Stimulated activated CD8-positive, alpha-beta memory T cell treated with anti-CD3 and anti-CD28 coated beads, Interleukin-7, amount 100 ng/mL, for 1 hour (primary cell): ENCODE measurements at places on chromosomes 1 and 21.

- DNase-seq: no peak
Measured at GRCh38 chr1:114117654-114118053, 36.0 kb downstream of the SYT6 start.

- no peak for DNase-seq
Measured at GRCh38 chr1:112395256-112395820, 676 bp upstream of the CTTNBP2NL start.

DNA sequence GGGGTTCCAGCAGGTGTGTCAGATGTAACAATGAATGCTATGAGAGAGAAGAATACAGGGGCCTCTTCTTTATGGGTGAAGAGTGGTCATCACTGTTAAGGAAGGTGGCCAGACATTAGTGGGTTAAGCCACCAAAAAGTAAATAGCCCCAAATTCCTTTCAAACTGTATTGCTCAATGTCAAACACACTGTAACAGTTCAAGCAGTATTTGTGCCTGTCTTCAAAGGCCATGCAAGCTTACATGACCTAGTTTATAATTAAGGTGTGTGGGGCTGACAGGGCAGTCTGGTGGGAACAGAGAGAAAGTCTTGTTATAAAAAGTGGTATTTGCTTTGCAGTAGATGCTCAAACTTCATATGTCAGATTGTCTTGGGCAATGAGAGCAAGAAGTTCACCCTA lies 18.5 kb downstream of the CHIT1 start:
- DNase-seq: no peak

DNA sequence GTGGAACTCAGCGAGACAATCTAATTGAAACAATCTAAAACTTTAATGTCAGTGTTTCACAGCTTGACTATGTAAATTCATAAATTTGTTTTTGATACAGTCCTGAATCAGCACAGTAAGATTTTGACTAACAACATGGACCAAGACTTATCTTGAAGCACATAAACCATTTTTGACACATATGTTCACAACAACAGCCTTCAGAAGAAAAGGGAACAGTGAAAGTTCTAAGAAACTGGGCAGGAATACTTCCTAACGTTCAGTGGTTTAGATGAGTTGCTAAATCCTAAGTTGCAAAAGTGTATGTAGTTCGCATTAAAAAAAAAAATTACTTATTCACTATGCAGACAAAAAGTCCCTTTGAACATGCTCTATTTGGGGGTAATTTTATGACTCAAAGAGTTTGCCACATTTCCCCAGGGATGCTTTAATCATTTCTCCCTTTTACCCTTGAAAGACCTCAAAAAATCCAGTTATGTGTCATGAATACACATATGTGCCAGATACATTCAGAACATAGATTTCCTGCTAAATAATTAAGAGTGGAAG lies 120.2 kb downstream of the MRPL39 start:
- DNase-seq: no peak

DNA sequence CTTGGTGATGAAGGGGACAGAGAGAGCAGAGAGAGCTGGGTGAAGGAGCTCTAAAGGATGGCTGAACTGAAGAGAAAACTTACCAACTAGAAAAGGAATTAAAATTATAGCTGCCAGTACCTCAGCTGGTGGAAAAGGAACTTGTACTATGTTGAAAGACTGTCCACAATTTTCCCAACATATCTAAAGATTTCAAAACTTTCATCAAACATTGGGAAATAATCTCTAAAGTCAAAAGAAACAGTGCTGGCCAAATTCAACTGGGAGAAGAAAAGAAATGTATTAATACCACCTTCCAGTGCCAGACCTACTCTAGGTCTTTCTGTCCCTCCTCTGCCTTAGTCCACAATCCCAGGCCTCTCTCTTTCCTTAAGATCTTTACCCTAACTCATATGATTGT lies 6.1 kb downstream of the SMG5 start:
- DNase-seq: no peak

DNA sequence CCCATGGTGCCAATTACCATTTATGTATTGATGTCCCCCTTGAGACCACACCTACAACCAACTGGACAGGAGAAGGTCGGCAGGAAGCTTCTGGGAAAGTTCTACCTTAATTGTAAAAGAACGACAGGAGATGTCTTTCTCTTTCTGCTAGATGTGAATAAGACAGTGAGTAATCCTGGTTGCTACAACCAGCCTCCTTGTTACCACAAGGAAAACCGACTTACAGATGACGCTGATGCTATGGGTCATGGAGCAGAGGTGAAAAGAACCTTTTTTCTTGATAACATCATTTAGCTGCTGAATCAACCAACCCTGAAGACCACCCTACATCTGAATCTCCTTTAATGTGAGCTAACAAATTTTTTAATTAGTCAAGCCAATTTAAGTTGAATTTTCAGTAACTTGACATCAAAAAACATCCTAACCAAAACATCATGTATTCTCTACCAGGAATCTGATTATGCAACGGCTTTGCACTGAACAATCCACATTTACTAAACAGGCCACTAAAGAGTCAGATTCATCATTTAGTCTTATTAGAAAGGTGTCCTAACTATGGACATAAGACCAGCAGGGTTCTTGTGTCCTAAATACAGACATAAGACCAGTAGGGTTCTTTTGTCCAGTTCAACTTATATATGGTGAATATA lies 23.0 kb downstream of the RGS2 start:
- no peak for DNase-seq

DNA sequence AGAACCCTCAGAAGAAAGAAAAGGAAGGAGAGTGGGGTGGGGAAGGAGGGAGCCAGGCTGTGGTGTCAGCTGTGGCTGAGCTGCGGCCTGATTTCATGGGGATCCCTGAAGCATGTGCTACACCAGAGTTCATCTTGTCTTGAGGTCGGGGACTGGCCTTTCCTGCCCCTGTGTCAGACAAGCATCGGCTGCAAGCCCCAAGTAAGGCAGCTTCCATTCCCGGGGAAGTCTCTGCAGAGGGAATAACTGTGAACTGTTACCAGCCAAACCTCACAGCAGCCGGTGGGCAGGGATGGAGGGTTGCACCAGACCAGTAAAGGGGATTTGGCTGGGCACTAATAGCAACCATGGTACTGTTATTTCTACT lies 35.7 kb upstream of the BTG2 start:
- no peak for DNase-seq

DNA sequence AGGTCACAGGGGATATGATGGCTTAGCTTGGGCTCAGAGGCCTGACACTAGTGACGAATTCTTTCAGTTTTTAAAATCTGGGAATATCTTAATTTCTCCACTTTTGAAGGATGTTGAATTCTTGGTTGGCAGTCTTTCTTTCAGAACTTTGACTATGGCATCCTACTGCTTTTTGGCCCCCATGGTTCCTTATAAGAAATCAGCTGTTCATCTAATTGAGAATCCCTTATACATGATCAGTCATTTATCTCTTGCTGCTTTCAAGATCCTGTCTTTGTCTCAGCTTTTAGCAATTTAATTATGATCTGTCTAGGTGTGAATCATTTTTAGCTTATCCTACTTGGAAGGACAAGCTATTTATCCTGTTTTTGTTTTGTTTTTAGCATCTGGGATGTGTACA lies 31.2 kb upstream of the F3 start:
- DNase-seq: no peak

GRCh38 chr1:213649373-213649772 lies 338.4 kb upstream of the PROX1 start:
- DNase-seq: no peak

GRCh38 chr21:31683029-31683428 lies 23.5 kb downstream of the SOD1 start:
- DNase-seq: no peak

DNA sequence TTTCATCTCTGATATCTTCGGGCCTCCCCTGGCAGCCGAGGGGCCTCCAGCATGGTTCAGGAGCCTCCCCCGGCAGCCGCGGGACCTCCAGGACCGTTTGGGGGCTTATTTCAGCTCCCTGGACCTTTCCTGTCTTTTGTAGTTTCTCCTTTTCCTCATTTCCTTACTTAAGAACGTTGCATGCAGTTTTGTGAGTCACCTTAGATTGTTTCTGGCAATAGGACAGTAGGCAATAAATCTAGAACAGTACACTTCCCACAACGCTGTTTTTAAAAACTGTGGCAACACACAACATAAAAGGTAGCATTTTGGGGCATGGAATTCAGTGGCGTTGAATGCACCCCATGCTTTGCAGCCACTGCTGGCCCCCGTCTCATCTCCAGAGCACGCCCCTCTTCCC lies 24.4 kb downstream of the FAAP20 start:
- DNase-seq: no peak

DNA sequence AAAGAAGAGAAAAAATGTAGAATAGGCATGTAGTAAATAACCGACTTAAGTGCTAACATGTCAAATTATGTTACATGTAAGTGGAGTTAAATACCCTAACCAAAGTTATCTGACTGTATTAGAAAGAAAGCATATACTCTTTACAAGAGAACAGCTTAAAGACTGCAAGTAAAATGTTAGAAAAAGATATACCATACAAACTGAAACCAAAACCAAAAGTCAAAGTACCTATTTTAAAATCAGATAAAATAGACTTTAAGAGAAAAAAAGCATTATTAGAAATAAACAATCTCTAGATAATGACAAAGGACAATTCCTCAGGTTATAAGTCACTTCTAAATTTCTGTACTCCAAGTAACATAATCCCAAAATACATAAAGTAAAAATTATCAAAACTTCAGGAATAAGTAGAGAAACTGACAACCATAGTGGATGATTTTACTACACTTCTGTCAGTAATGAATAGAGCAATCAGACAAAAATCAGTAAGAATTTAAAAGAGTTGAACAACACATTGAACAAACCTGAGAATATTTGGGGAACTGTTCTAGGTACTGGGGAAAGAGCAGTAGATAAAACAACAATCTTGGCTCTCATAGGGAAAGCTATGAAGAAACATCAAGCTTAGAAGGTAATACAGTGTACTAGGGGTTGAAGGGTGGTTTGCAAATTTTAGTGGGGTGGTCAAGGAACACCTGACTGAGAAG lies 127.3 kb downstream of the TBX19 start:
- no peak for DNase-seq
